NCI-H1436 treated with DMSO at 0.1 percent for 48 hours (cell line): ENCODE measurements at places on chromosomes 5 and 9.

- DNase-seq: no peak
These were observed 456.0 kb downstream of the SEMA5A start for GRCh38 chr5:9089893-9090292.

GRCh38 chr9:99255651-99256050, 33.6 kb downstream of the SEC61B start:
- DNase-seq: no peak

DNA sequence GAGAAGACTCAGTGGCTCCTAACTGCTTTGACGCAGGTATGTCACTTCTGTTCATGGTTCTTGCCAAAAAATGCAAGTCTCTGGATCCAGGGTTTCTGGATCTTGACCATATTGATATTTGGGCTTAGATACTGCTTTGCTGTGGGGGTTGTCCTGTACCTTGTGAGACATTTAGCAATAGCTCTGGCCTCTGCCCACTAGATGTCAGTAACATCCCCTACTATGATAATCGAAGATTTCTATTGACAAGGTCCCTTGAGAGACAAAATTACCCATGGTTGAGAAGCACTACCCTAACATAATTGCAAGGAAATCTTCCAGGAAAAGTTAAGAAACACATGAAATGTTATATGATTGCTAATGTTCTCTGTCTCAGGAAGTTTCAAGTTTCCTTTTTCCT, 285.4 kb downstream of the TMEM232 start:
- DNase-seq: no peak

- no peak for DNase-seq
These were observed 72.0 kb downstream of the PIK3R1 start for GRCh38 chr5:68287631-68287975.

- DNase-seq: no peak
These were observed 8.3 kb upstream of the CXXC5 start for GRCh38 chr5:139639619-139640380.

DNA sequence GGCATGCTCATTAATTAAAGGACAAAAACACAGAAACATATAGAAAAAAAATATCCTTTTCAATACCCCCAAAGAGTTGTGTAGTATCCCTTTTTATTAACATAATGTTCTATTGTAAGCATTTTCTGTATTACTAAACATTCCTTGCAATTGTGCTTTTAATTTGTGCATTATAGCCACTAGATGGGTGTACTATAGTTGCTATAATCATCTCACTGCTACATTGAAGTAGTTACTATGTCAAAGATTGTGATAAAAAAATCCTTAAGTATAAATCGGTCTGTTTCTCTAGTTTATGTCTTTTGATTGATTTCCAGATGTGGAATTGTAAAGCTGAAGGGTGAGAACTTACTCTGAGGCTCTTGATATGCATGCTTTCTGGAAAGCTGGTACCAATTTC, 21.4 kb downstream of the FREM1 start:
- no peak for DNase-seq

- DNase-seq: peak; percentile 98
These were observed 103.8 kb upstream of the LIFR start for GRCh38 chr5:38660194-38660668.

GRCh38 chr9:127874301-127875221, 2.9 kb downstream of the AK1 start:
- DNase-seq: no peak

DNA sequence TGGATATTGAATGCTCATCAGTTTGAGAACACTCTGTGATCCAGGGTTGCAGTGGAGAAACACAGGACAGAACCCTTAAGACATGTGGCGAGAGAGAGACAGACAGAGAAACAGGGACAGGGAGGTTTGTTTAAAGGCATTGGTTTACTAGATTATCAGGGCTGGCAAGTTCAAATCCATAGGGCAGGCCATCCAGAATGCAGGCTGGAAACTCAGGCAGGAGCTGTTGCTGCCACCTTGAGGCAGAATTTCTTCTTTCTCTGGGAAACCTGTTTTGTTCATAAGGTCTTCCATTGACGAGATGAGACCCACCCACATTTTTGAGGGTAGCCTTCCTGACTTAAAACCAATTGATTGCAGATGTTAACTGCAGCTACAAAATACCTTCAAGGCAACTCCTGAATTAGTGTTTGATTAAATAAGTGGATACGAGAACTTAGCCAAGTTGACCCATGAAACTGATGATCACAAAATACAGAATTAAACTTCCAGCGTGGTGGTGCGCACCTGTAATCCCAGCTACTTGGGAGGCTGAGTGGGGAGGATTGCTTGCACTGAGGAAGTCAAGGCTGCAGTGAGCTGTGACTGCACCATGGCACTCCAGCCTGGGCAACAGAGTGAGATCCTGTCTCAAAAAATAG, 55.9 kb downstream of the NSUN2 start:
- no peak for DNase-seq

GRCh38 chr9:4223312-4223833, 76.5 kb downstream of the GLIS3 start:
- no peak for DNase-seq

GRCh38 chr5:172336676-172337285, 53.2 kb upstream of the UBTD2 start:
- no peak for DNase-seq

GRCh38 chr5:149206524-149207141, 65.0 kb upstream of the AFAP1L1 start:
- no peak for DNase-seq

GRCh38 chr5:128669803-128670202, 131.8 kb upstream of the FBN2 start:
- no peak for DNase-seq

DNA sequence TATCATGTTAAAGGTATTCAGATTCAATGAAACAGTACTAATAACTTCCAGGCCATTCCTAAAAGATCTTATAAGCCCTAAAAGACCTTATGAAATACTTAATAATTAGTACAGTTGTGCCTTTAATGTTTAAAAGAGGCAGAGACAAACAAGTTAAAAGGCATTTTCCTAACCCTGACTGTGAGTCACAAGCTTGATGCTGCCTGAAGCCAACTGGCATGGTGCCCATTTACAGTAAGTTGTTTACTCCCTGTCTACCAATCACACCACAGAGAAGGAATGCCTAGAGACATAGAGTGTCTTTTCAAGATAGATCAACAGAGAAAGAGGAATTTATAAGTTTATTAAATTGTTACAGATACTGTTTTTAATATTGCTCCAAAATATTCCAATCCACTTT, 47.8 kb downstream of the NR3C1 start:
- DNase-seq: no peak

GRCh38 chr9:86600977-86601376, 246.8 kb upstream of the TUT7 start:
- no peak for DNase-seq

DNA sequence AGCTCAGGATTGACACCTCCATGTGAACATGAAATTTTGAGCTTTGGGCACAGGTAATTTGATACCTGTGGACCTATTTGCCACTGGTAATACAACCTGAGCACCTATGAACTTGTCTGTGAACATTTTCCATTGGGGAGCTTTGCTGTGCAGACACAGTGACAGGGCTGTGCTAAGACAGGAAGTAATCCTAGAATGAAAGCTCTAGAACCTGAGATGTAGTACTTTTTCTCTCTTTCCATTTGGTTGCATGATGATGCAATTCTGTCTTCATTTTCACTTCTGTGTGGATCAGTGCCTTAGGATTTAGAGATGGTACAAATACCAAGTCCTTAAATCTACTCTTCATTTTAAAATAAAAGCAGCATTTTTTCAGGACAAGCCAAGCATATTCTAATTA, 216.9 kb downstream of the NR3C1 start:
- no peak for DNase-seq

GRCh38 chr5:178777520-178777919, 47.1 kb upstream of the ZNF354A start:
- no peak for DNase-seq

GRCh38 chr5:175897285-175897684, 25.9 kb downstream of the CPLX2 start:
- DNase-seq: no peak

DNA sequence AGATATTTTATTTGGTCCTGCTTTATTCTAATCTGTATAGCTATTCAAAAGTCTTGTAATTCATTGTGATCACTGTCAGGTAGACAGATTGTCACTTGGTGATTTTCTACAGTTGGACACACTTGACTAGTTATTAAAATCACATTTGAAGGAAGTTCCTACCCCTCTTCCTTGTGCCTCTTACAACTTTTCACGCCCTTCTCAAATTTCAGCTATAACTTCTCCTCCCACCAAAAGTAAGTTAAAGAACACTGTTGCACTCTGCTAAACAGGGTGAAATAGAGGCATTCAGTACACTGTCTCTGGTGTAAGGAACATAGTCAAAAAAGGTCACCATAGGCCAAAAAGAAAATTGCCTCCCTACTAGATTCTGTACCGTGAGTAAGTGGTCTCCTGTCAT, 142.1 kb upstream of the POU5F2 start:
- DNase-seq: no peak

- no peak for DNase-seq
These were observed 10.4 kb downstream of the PPP2R2B start for GRCh38 chr5:146867996-146868708.
